ENCODE measurements at places on chromosomes 7 and 10.

DNA sequence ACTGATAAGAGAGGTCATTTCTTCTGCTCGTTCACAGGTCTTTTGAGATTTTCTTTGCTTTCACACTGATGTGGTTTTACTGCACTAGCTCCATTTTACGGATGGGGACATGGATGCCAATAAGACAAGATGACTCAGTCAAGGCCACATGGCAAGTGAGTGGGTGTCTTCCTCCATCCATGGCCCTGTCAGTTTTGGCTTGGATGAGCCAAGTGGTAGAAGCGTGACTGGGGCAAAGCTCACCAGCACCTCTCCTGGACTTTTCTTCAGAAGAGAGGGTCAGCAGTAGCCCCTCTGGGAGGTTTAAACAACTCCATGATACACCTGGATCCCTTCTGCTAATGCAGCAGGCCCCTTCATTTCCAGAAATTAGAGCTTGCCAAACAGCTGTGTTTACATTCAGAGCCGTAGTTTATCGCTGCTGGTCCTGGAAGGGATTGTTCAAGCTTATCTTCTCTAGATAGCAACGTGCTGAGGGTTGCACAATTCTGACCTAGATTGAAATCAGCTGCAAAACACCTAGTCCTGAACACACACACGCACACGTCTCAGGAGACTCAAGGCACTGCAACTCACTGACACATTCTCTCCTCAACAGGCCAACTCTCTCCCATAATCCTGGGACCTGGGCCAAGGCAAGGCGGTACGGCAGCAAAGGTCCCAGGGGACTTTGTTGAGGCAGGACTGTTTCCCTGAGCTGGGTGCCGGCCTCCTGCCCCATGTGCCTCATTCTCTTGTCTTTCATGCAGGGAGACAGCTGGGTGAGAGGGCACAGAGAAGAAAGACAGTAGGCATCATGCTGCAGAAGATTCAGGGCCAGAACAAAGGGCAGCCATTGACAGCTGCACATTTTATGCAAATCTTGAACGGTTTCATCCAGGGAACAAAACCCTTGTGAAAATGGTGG is 14.2 kb upstream of the PDCD4 start:
- DNase-seq = no peak

DNA sequence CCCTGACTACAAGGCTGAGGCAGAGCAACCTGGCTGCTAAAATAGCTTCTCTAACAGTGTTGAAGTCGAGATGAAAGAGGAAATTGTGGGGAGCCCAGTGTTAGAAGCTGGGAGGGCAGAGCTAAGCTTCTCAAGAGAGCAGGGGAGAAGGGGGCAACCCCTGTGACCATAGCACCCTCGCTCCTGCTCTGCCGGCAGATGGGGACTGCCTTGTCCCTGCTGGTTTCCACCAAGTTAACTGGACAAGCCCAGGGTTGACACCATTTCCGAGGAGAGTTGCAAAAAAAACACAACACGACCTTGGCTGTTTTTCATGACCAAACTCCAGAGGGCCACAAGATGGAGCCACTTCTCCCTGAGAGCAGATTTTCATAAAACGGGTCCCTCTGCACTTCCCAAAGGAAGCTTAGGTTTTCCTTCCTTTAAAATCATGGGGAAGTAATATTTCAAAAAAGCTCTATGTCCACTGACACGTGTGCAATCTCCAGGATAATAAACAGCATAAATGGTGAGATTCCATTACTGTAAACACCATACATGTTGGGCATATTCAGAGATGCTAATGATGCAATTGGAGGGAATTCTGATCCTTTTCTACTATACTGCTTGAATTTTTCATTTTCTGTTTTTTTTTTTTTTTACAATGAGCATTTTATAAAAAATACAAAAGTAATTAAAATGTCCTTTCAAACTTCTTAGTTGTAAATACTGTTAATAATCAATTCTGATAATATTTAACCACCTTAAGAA is 140.4 kb downstream of the PIP4K2A start:
- no peak for DNase-seq

- DNase-seq = no peak
Observed at GRCh38 chr10:34584164-34584563, 230.9 kb downstream of the PARD3 start.

DNA sequence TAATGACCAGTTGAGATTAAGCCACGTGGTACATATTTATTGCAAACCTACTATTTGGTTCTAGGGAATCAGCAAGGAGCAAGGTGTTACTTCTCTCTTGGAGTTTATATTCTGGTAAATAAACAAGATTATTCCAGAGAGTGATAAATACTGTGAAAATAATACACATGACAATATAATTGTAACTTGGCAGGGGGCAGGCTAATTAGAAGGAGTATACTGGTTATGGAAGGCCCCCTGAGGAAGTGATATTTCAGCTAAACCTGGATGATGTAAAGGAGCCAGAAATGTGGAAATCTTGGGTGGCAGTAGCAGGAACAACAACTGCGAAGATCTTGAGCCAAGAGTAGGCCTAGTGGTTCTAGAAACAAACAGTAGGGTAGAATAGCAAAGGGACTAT is 111.8 kb downstream of the SDK1 start:
- no peak for DNase-seq

DNA sequence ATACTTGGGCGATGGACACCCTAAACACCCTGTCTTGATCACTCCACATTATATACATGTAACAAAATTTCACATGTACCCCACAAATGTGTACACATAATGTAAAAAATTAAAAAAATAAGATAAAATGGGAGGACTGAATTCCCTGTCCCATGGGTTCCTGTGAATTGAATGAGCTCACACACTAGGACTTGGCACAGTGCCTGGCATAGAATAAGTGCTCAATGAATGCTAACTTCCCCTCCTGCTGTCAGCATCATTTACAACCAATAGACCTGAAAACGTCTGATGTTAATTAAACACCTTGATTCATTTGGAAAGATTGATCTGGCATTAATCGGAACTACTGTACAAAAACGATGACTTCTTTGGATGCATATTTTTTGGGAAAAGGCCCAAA is 117.3 kb upstream of the ZNF438 start:
- no peak for DNase-seq

DNA sequence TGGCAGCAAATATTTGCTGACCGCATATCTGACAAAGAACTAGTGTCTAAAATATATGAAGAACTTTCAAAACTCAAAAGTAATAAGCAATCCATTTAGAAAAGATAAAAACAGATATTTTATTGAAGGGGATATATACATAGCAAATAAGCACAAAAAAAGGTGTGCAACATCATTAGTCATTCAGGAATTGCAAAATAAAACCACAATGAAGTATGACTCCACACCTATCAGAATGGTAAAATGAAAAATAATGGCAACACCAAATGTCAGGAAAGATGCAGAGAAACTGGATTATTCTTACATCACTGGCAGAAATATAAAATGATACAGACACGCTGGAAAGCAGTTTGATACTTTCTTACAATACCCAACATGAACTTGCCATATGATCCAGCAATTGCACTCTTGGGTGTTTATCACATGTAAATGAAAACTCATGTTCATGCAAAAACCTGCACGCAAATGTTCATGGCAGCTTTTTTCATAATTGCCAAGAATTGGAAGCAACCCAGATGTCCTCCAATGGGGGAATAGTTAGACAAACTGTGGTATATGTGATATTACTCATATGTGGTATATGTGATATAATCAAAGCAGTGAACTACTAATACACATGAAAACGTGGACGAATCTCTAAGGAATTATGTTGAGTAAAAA is 645.5 kb downstream of the GRID1 start:
- no peak for DNase-seq

GRCh38 chr7:137196648-137197047 is 146.9 kb downstream of the PTN start:
- no peak for DNase-seq

DNA sequence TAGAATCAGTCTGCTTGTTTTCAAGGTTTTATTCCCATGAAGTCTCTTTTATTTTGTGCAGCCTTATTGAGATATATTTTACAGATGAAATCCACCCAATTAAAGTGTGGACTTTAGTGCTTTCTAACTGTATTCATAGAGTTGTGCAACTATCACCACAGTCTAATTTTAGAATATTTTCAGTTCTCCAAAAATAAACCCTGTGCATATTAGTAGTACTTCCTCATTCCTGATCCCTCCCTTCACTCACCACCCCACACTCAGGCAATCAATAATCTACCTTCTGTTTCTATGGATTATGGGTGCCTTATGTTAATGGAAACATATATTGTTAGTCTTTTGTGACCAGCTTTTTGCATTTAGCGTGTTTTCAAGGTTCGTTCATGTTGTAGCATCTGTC is 185.7 kb upstream of the TMEM72 start:
- no peak for DNase-seq

GRCh38 chr10:85124603-85125051 is 796.2 kb downstream of the CCSER2 start:
- DNase-seq = no peak

GRCh38 chr7:24381894-24382505 is 98.0 kb downstream of the NPY start:
- DNase-seq = no peak

GRCh38 chr10:124701881-124702656 is 42.1 kb downstream of the FAM53B start:
- DNase-seq = peak; percentile 54

DNA sequence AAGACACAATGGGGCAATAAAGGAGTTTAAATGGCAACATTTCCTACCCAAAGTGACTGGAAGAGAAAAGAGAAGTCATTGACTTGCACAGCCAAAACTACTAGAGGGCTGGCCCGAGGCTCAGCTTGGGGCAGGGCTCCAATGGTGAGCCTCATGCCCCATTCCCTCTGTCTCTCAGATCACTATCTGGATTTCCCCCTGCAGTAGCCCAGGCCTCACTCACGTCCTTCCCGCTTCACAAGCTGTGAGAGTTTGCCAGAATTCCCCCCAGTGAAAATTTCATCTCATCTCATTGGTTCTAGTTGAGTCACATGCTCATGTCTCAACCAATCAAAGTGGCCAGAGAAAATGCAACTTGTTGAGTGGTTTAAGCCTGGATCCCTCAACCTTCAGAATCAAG is 181.3 kb downstream of the WDR11 start:
- no peak for DNase-seq

DNA sequence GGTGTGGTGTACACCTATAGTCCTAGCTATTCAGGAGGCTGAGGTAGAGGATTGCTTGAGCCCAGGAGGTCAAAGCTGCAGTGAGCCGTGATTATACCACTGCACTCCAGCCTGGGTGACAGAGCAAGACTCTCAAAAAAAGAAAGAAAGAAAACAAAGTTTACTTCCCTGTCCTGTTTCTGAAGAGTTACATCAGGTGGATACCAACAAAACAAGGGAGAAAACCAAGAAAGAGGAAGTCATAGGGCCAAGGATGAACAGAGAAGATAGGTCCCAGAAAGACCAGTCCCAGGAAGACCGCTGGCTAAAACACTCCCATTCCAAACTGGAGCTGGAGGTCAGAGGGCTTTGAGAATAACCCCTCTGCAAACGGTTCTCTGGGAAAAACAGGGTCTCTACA is 13.5 kb downstream of the MACROH2A2 start:
- DNase-seq = no peak
